Substantia nigra (tissue), 51 donors: ENCODE measurements at places on chromosomes 7 and 10.

DNA sequence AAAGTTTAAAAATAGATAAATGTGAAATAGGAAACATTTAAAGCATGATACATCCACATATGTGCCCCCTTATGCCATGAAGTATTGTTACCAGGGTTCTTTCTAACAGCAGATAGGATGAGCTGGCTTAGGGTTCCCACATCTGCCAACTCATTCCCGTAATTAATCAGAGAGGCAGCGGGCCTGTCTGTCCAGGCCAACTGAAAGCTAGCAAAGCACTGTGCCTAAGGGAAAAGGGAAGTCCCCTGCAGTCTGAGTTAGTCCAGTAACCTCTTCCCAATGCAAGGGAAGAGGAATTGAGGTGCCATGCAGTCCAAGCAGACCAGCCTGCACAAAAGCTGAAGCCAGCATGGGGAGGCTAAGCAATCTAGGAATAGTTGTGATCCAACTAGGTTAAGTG is 18.3 kb upstream of the ZC3HAV1L start:
- DNase-seq, result no peak

- DNase-seq, result no peak
These were observed 40.5 kb upstream of the ZNF107 start for GRCh38 chr7:64625114-64626082.

DNA sequence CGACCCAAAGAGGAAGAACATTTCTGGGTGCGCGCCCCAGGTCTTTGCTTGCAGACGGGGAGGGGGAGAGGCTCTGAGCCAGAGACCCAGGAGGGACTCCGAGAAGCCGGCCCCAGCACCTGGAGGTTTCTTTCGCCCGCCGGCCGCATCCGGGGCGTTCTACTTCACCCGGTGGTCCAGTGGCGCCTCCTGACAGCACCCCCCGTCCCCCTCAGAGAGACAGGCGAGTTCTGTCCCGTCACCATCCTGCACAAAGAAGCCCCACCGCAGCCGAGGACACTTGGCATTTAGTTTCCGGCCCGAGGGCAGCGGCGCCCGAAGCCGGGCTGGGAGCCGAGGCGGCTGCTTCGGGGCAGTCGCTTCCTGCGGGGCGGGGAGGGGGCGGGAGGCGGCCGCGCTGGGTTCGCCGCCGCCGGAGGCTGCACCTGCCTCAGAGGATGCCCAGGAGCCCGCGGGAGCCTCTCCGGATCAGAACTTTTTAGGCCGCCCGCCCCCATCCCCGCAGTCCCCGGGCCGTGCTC is at the start of gene TMEM178B:
TMEM178B (plus strand) TSS at position 424 of the 521 bp plus-strand sequence.
- DNase-seq, result no peak

GRCh38 chr10:22002591-22003176 is 846 bp downstream of the DNAJC1 start:
- DNase-seq, result no peak

DNA sequence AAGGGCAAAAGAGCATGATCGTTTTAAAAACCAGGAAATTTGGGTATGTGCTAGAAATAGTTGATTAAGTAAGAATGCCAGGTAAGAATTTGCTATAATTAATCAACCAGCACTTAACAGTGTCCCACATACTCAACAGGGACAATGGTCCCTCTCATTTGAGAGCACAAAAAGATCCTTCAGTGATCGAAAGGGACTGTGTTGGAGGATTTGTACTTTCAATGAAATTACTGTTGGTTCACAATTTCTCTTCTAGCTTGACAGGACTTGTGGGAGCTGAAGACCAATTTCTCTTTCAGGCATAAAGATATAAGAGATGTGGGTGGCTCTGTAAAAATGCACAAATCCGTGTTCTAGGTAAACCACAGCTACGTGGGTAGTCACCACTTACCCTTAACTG is 12.5 kb upstream of the PLEKHS1 start:
- DNase-seq, result no peak
